ENCODE measurements at places on chromosomes 7 and 10. TPM values are rescaled to one million over a fixed set of nuclear protein-coding genes. Genes with fewer than 3 reads are reported as not detected.

CACNB2 gene
- 3.4 TPM for total RNA-seq

ICA1 gene
- 5.8 TPM for total RNA-seq

GIMAP6 gene
- total RNA-seq: not detected

FXYD4 gene
- total RNA-seq: not detected

SH2D4B gene
- 0.11 TPM for total RNA-seq

CDH23 gene
- total RNA-seq: 10.3 TPM

EN2 gene
- not detected for total RNA-seq

ZFYVE27 gene
- 13.7 TPM for total RNA-seq

DNA sequence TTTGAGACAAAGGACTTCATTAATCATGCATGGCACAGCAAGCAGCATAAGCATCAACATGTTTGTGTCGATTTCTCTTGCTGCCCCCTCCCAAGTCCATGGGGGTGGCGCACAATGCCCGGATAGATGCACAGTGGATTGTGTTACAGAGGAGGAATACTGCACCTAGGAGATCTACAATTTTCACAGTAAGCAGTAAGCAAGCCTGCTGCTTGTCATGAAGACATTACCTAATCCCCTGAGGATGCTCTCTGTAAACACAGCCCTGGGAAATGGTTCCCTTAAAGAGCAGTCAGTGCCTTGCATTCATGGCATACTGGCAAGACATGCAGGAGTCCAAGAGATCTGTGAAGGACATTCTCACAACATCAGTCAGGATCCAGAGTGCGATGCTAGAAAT, 137.7 kb downstream of the ETV1 start:
- no peaks in the 10 kb centered on the region for H3K36me3 ChIP-seq
- no peak overlapping the region for H3K4me3 ChIP-seq
- peak; percentile 40 for DNase-seq
- H3K27me3 ChIP-seq: no peaks in the 10 kb centered on the region
- H3K27ac ChIP-seq: no peak overlapping the region

DNA sequence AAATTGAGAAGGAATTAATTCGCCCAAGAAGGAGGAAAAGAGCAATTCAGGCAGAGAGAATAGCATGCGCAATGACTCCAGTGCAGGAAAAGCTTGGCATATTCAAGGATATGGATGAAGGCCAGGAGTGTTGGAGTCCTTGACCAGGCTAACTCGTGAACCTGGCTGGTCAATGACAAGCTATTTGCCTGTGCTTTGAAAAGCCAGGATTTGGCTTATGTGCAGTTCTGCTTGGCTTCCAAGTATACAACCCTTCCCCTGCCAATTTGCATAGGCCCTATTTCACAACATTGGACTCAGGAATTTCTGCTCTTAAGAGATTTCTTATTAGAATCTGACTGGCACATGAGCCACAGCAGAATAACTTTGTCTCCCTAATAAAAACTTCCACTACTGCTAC, 72.3 kb upstream of the SP8 start:
- no peaks in the 10 kb centered on the region for H3K4me1 ChIP-seq
- no peak overlapping the region for H3K4me3 ChIP-seq
- no peak for DNase-seq
- H3K27ac ChIP-seq: no peak overlapping the region
- H3K36me3 ChIP-seq: no peaks in the 10 kb centered on the region
- no peaks in the 10 kb centered on the region for H3K27me3 ChIP-seq

DNA sequence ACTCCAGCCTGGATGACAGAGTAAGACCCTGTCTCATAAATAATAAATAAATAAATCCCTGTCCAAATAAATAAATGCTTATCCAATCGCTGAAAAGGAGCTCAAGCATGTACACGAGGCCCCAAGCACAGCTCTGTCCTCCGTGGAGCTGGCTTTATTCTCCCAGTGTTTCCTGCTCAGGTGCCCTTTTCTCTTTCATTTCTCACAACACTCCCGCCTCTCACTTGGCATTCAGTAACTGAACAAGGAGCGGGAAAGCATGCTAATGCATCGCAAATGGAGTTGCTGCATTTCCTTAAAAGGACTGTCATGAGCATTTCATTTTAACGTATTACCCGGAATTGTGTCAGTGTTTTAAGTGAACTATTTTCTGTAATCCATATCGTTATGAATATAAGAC, 210.9 kb upstream of the C7orf33 start:
- H3K27ac ChIP-seq: no peak overlapping the region
- peaks cover 25% of the 10 kb centered on the region for H3K4me1 ChIP-seq
- peaks cover 4% of the 10 kb centered on the region for H3K36me3 ChIP-seq
- no peak for DNase-seq

GRCh38 chr7:127654404-127655394, 2.7 kb downstream of the SND1 start:
- DNase-seq: peak; percentile 33
- no peak overlapping the region for H3K4me3 ChIP-seq
- H3K4me1 ChIP-seq: peaks cover 38% of the 10 kb centered on the region
- no peak overlapping the region for H3K27ac ChIP-seq
- no peaks in the 10 kb centered on the region for H3K27me3 ChIP-seq

DNA sequence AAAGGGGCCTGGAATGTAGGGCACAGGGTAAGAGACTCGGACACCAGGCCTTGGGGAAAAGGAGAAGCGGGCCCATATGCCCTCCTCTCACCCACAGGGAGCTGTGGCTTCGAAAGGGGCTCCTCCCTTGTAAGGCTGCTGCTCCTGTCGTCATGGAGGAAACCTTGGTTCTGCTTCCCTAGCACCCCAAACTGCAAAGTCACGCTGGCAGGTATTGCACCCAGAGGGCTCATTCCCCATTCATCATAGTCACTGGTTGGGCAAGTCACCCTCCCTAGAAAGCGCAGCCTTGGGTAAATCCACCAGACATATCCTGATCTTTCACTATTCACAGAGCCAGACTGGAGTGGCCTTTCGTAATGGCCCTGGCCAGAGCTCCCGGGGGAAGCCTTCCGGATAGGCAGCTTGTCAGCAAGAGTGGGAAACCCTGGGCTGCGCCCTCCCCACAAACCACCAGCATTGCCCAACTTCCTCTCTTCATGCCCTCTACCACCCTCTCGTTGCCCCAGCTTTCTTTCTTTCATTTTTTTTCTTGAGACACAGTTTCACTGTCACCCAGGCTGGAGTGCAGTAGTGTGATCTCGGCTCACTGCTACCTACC, 121.0 kb downstream of the HIP1 start:
- H3K36me3 ChIP-seq: no peaks in the 10 kb centered on the region
- no peaks in the 10 kb centered on the region for H3K27me3 ChIP-seq
- H3K27ac ChIP-seq: no peak overlapping the region
- H3K4me3 ChIP-seq: no peak overlapping the region

- H3K4me1 ChIP-seq: no peaks in the 10 kb centered on the region
- no peak for DNase-seq
- peaks cover 6% of the 10 kb centered on the region for H3K36me3 ChIP-seq
- H3K4me3 ChIP-seq: no peak overlapping the region
These were observed 23.9 kb downstream of the SEM1 start for GRCh38 chr7:96685755-96686154.

DNA sequence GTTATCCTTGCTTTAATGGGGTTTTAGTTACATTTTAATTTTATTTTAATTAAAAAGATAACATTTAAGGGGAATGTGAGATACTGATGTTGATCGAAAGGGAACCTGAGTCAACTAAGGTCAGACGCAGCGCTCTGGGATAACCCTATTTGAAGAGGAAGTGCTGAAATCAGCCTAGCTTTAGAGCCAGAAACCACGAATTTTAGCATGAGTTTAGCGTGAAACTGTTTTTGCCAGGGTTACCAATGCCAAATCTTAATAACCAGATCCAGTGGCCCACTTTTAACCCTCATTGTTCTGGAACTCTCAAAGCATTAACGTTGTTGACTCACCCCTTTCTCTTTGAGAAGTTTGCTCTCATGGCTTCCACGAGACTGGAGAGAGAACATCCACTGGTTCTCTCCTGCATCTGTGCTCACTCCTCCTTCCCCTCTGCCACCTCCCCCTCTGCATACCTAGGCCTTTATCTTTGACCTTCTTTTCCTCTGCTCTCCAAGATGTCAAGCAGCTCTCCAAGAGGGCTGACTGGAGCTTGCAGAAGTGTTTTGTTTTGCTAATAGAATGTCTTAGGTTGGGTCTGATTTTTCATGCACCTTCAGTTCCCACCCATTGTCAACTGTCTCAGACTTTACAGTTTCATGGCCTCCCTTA, 198.3 kb upstream of the CELF2 start:
- no peaks in the 10 kb centered on the region for H3K4me1 ChIP-seq
- no peak overlapping the region for H3K27ac ChIP-seq
- no peak overlapping the region for H3K4me3 ChIP-seq
- DNase-seq: no peak
- H3K36me3 ChIP-seq: no peaks in the 10 kb centered on the region

- no peak overlapping the region for H3K27ac ChIP-seq
- DNase-seq: no peak
- H3K4me3 ChIP-seq: no peak overlapping the region
- peaks cover 9% of the 10 kb centered on the region for H3K4me1 ChIP-seq
These were observed 138.7 kb downstream of the NRP1 start for GRCh38 chr10:33195608-33196376.

GRCh38 chr7:27269455-27269854, 26.9 kb downstream of the EVX1 start:
- no peak overlapping the region for H3K4me3 ChIP-seq
- DNase-seq: no peak
- H3K36me3 ChIP-seq: no peaks in the 10 kb centered on the region
- no peak overlapping the region for H3K27ac ChIP-seq
- H3K27me3 ChIP-seq: no peaks in the 10 kb centered on the region

DNA sequence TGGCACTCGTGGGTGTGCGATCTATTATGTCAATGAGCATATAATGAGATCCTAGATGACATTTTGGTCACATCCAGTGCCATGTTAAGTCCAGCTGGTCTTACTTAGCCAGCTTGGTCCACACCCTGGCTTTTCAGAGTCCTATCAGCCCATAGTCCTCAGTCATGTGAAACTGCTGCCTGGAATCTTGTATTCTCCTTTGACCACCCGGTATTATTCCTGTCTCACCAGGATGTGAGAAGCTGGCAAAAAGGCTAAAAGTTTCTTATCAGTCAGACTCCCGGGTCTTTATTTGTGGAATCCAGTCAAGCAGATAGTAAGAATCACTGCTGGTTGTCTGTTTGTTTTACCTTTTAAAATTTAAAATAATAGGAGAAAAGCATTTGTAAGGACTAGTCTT, 705.6 kb upstream of the GHITM start:
- no peak overlapping the region for H3K27ac ChIP-seq
- no peak overlapping the region for H3K4me3 ChIP-seq
- H3K4me1 ChIP-seq: peaks cover 3% of the 10 kb centered on the region
- no peaks in the 10 kb centered on the region for H3K36me3 ChIP-seq

- no peak overlapping the region for H3K4me3 ChIP-seq
- no peaks in the 10 kb centered on the region for H3K36me3 ChIP-seq
- H3K27ac ChIP-seq: no peak overlapping the region
- H3K4me1 ChIP-seq: no peaks in the 10 kb centered on the region
These were observed 88.1 kb downstream of the GSAP start for GRCh38 chr7:77327932-77328628.

DNA sequence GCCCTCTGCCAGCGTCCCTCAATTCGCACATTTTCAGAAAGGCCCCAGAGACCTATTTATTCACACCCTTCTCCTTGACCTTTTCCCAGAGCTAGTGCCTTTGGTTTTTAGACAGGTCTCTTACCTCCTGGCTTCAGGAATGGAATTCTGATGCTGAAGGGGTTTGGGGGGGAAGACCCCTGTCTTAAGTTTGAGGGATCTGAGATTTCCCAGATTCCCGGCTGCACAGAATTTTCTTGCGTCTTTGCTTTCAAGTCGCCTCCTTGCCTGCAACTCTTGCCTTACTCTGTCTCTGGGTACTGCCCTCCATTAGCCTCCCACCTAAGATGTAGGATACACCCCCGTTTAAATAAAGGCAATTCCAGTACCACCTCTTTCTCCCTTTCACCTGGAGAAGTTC, 1.9 kb downstream of the GATA3 start:
- no peak overlapping the region for H3K4me3 ChIP-seq
- H3K36me3 ChIP-seq: no peaks in the 10 kb centered on the region
- no peak overlapping the region for H3K27ac ChIP-seq
- H3K4me1 ChIP-seq: peaks cover 54% of the 10 kb centered on the region
